ENCODE measurements at places on chromosomes 5 and 9.
A peak's percentile ranks its signal among the peaks of the same experiment; 100 is the strongest.

- DNase-seq, result no peak
These were observed 33.0 kb downstream of the VAV2 start for GRCh38 chr9:133959171-133959570.

DNA sequence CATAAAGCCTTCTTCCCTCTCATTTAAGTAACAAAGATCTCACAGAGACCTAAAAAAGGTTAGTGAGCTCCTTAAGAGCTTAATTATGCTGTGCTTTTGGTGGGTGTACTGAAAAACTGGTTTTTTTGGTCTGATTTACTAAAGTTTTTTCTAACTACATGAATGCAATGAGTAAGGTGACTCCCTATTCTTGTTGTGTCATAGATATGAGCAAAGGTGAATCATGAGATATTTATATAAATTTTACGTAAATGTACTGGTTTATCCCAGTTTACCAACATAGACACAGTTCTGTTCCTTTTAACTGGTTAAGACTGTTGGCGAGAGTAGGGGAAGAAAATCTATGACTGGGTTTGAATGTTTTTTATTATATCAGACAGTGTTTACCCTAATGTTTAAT lies 250.5 kb downstream of the NR2F1-AS1 start:
- DNase-seq, result no peak

DNA sequence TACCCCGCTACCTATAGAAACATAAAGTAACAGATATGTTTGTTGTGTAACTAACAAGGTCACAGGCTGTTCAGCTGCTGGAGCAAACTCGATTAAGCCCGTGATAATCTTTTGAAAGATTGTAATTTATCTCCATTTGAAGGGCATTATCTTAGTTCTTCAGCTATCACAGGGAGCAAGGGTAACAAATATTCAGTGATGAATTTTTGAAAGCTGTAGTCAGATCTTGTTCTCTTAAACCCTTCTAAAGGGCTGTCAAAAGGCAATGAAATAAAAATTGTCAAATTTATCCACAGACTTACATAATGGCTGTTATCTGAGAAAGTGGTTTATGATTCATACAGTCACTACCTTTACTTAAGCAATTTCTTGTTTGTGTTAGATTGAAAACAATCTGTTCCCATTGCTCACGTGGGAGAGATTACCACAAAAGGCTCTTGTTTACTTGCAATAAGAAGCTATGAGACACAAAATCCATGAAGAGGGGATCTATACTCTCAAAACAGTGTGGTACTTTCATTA lies 78.3 kb upstream of the ZNF608 start:
- DNase-seq, result no peak

DNA sequence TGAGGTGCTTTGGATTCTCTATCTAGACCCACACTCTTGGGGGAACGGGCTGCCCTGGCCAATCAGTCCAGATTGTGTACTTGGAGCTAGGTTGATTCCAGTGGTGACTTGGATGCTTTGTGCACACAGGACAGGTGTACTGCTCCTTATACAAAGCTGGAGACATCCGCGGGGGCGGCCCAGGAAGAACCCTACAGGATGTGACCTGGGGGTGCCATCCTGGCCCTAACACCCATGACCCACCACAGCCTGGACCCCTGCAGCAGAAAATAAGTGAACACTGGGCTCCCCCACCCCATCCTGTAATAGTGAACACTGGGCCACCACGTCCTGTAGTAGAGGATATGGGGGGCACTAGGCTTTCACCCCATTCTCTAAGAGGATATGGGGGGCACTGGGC lies 12.1 kb upstream of the PLEKHG4B start:
- no peak for DNase-seq

DNA sequence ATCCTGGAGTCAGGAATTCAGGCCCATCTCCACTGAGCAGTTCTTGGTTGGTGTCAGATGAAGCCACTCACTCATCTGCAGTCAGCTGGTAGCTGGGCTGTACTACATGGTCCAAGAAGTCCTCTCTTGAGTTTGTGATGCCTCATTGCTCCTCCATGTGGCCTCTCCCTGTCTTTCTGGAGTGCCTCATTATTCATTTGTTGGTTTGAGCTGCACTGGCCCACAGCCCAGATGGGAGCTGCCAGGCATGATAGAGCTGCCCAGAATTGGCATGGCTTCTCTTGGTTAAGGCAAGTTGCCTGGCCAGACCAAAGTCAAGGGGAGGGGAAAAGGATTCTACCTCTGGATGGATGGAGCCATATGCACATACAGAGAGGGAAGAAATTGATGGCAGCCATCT lies 8.0 kb downstream of the PTCD2 start:
- peak; percentile 95 for DNase-seq

Data from NCI-H2029 (cell line).